ENCODE measurements at places on chromosomes 6 and 20. TPM values are rescaled to one million over a fixed set of nuclear protein-coding genes. Genes with fewer than 3 reads are reported as not detected.
A peak's percentile ranks its signal among the peaks of the same experiment; 100 is the strongest.

Gene MDC1
- total RNA-seq = 65.4 TPM

Gene BPIFA1
- not detected for total RNA-seq

Gene KIFC1
- 7.3 TPM for total RNA-seq

Gene SNAP91
- not detected for total RNA-seq

Gene FAM217A
- not detected for total RNA-seq

Gene C6orf52
- 4.3 TPM for total RNA-seq

Gene TNNC2
- total RNA-seq = not detected

Gene RAD21L1
- not detected for total RNA-seq

Gene PTCRA
- not detected for total RNA-seq

Gene HTR1E
- not detected for total RNA-seq

Gene HSPA12B
- total RNA-seq = not detected

Gene CDH26
- total RNA-seq = 0.58 TPM

Gene TMEM200A
- total RNA-seq = 0.54 TPM

Gene KHDC1L
- total RNA-seq = not detected

Gene TRIM15
- not detected for total RNA-seq

Gene CAPN11
- 0.68 TPM for total RNA-seq

GRCh38 chr6:125754566-125754965 lies 5.1 kb downstream of the HEY2 start:
- DNase-seq = no peak

DNA sequence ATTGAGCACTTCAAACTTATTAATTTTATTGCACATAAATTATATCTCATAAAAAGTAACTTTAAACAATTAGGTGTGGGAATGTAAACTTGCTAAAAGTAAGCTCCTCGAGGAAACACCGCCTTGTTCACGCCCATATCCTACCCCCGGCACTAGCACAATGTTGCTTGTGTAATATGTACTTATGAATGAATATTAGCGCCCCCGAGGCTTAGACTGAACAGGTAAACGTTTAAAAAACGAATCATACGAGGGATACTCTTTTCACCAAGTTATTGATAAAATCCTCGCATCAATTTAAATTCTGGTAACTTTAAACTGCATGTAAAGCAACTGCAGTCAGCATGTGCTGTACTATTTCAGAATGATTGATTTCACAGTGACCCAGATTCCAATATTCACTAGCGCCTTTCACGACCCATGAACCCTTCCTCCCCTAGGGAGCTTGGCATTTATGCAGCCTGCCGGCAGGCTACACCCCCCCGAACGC lies 637 bp downstream of the TFB1M start:
- DNase-seq = no peak

DNA sequence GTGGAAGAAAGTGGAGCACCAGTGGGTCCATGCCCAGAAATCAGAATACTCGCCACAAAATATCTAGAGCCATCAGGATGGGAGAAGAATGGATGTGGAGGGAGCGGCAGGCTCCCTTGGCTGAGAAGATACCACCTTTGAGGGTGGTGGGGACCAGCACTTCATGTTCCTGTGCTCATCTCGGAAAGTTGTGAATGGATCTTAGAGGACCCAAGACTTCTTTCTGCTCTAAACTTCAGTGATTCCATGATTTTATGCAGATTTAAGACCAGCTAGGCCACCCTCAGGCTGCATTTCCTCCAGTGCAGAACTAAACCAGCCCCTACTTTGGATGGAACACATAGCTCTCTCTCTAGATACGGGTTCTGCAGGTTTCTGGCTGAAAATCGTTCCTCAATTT lies 416.5 kb downstream of the CDC5L start:
- DNase-seq = no peak

- DNase-seq = no peak
These were observed 17.4 kb downstream of the PIGT start for GRCh38 chr20:45433316-45433715.

- DNase-seq = no peak
These were observed at the start of gene AFDN for GRCh38 chr6:167826896-167827582. Gene AFDN (plus strand): TSS chr6:167826911. CDS start chr6:167827133, 222 bp downstream.

DNA sequence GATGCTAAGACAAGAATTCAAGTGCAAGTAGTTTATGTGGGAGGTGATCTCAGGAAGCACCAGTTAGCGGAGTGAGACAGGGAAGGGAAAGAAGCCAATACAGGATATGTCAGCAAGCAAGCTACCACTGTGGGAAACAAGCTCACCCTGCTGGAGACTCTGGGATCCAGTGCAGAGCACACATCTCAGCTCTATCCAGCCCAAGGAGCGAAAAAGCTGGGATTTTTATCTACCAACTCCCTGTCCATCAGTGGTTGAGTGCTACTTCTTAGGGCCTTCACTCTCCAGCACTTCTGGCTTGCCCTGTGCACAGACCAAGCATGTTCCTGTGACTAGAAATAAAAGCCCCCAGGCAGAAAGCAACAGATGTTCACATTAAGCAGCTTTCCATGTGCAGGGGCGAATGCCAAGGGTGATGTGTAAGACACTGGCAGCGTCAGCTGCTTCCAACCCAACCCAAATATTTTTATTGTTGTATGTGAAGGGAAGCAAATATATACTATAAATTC lies 10.8 kb upstream of the RNF24 start:
- no peak for DNase-seq

- no peak for DNase-seq
These were observed 234.4 kb downstream of the PHACTR1 start for GRCh38 chr6:12950976-12951375.

- DNase-seq = no peak
These were observed 135.1 kb downstream of the FAM83B start for GRCh38 chr6:54981647-54982046.

DNA sequence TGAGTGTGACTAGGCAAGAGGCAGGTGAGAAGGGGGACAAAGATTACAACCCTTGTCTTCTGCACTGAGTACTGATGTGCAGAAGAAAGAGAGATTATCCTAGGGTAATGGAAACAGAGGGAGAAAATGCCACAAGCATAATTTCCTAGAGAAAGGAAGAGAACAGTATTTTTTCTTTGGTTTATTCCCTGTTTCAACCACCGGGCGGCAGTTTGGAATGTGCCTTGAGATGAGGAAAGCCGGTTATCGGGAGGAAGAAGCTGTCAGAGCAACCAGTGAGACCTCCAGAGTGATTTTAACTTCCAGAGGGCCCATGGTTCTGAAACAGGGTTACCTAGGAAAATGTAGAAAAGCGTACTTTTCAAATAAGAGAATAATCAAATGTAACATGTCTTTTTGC lies 121.4 kb downstream of the REV3L start:
- DNase-seq = no peak

DNA sequence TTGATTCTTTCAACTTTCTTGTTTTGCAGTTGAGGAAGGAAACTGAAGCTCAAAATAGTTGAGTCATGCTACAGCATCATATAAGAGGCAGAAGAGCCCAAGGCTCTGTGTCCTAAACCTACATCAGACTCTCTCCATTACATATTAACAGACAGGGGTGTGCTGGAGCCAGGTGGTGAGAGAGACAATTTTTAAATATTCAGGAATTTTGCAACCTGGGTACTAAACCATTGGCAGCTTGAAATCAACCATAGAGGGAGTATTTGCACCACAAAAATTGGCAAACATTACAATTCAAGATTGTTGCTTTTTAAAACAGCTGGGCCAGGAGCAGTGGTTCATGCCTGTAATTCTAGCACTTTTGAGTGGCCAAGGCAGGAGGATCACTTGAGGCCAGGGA lies 65.8 kb upstream of the SOX4 start:
- no peak for DNase-seq

- no peak for DNase-seq
These were observed 44.7 kb upstream of the LRRC1 start for GRCh38 chr6:53750052-53750650.

GRCh38 chr20:61119794-61120410 lies 132.2 kb upstream of the CDH4 start:
- DNase-seq = no peak

GRCh38 chr6:40308533-40309306 lies 278.4 kb downstream of the LRFN2 start:
- peak; percentile 35 for DNase-seq

GRCh38 chr6:6891125-6891721 lies 216.5 kb upstream of the RREB1 start:
- no peak for DNase-seq

DNA sequence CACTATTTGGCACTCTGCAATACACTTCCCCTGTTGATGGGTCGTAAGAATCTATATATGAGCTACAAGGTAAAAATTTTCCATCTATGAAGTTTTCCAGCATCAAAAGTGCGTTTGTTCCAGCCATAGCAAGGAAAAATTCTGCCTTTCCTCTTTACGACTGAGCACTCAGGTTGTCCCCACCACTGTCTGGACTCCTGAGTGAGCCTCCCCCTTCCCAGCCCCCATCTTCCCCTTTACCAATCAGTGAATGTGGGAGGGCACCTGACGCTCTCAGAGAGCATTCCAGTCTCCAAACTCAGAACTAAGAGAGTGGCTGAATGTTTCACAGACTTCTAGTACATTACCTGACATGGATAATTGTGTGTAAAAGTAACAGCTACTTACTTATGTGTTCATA lies at the start of gene ALDH8A1:
TSS of gene ALDH8A1 (minus strand) at position 175 of the 400 bp plus-strand sequence. CDS start at position 127, 48 bp downstream.
- no peak for DNase-seq

GRCh38 chr20:836190-836589 lies 2.7 kb downstream of the FAM110A start:
- DNase-seq = no peak

GRCh38 chr20:15039088-15039752 lies 701.8 kb upstream of the FLRT3 start:
- no peak for DNase-seq

DNA sequence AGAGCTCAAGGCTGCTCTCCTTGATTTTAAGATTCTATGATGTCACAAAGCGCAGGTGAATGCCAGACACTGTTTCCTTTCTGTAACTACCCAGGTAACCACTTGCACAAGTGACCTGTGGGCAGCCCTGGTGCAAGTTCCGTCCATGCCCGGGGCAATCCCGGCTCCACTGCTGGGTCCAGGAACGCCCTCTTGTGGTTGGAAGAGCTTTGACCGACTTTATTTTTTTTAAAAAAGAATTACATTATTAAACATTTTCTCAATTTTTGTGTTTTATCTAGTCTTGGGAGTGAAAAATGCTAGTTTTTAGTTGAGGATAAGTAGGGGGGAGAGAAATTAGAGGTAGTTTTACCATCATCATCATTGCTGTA lies 695.2 kb downstream of the QKI start:
- DNase-seq = no peak

DNA sequence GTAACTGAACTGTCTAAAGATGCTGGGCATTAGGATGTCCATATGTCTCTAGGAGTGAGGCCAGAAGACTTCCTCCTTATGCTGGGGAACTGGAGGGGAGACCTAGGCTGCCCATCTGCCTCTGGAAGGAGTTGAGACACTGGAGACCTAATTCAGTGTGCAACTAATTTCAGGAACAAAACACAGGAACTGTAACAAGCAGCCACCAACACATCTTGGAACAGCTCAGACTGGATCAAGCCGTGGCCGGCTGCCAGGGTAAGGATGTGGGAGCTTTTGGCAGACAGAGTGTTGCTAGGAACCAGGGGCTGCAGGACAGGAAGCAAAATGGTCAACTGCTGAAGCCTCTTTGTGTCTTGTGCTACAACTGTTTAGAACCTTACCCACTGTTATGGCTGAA lies 16.4 kb upstream of the MAS1 start:
- DNase-seq = no peak

- DNase-seq = no peak
These were observed 4.7 kb upstream of the LY86 start for GRCh38 chr6:6583836-6584235.

DNA sequence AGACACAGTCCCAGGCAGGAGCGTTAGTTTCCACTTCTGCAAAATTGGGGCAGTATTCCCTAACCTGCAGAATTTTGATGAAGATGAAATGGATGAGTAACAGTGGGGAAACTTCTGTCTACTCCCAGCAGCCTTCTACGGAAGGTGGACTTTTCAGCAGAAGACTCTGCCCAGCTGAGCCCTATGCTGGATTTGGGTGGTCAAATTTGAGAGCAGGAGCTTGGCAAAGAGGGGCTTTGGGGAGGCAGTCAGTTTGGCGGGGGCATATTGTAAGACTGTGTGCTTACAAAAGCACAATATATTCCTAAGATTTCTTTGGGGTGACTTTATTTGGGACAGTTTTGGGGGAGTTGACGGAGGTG lies 5.4 kb upstream of the SDCBP2 start:
- no peak for DNase-seq

GRCh38 chr6:38279423-38279822 lies 360.3 kb downstream of the BTBD9 start:
- no peak for DNase-seq

GRCh38 chr20:13546497-13547131 lies 92.1 kb downstream of the TASP1 start:
- DNase-seq = peak; percentile 61

GRCh38 chr20:48317578-48317977 lies 510.2 kb downstream of the PREX1 start:
- no peak for DNase-seq

DNA sequence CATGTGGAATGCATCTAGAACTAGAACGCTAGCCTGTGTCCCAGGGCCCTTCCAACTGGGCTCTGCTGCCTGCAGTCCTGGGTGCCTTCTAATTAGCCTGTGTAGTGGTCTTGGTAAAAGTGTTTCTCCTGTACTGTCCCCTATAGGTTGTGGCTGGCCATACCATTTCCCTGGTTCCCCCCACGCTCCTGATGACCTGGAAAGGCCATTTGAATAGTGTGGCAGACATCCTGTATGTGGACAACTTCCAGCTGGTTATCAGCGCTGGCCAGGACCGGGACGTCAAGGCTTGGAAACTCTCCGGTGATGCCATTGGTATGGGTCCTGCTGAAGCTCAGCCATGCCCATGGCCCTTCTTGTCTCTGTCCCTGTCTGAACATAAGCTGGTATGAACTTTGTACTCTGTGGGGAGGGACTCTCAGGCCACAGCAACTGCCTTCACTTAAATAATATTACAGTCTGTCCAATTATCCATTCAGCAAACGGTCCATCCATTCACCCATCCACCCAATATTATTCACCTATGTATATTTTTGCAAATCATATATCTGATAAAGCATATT lies 60.7 kb downstream of the SUN5 start:
- no peak for DNase-seq

GRCh38 chr6:19424853-19425252 lies 412.3 kb upstream of the ID4 start:
- DNase-seq = no peak

GRCh38 chr6:66245231-66245630 lies 538.2 kb upstream of the EYS start:
- no peak for DNase-seq

DNA sequence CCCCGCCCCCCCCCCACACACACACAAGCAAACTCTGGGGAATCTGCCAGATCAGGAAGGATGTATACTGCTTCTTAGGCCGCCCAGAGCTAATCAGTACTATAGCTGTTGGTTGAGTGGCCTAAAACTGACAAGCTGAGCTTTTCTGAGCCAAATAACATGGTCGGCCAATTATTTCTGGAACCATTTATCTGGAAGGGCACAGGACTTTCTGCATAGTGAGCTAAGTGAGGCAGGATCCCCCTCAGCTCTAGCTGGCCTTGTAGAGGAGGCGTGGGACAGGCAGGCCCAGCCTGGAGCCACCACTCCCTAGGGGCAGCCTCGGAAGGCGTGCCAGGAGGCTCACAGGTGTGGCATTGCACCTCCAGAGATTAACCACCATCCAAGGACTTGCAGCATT lies 200.1 kb downstream of the TMEM242 start:
- no peak for DNase-seq

- no peak for DNase-seq
These were observed 28.6 kb downstream of the CDK19 start for GRCh38 chr6:110786696-110787095.
